ENCODE measurements at places on chromosomes 6 and 20.

DNA sequence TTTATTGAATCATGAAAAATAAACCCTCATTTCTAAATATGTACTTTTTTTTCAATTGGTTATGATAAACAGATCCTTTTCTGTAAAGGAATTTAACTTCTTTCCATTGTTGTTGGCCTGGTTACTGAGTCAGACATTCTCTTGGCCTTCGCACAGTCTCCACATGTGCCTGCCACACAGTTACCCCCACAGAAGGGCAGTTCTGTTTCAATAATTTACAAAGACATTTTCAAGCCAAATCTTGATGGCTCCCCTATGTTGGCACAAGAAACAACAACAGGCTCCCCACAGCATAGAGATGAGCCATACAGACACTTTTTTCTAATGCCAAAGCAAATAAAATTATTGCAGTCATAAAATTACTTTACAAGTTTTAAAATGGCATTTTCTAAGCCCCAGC is 55.6 kb upstream of the BEND6 start:
- DNase-seq: no peak

- peak; percentile 3 for DNase-seq
Measured at GRCh38 chr6:63802606-63803206, 167.1 kb downstream of the PHF3 start.

GRCh38 chr20:3199976-3200755 is 4.3 kb downstream of the DDRGK1 start:
- no peak for DNase-seq

GRCh38 chr20:43387737-43388136 is 70.0 kb upstream of the SRSF6 start:
- no peak for DNase-seq

GRCh38 chr20:57654998-57655808 is 35.0 kb upstream of the ZBP1 start:
- no peak for DNase-seq

DNA sequence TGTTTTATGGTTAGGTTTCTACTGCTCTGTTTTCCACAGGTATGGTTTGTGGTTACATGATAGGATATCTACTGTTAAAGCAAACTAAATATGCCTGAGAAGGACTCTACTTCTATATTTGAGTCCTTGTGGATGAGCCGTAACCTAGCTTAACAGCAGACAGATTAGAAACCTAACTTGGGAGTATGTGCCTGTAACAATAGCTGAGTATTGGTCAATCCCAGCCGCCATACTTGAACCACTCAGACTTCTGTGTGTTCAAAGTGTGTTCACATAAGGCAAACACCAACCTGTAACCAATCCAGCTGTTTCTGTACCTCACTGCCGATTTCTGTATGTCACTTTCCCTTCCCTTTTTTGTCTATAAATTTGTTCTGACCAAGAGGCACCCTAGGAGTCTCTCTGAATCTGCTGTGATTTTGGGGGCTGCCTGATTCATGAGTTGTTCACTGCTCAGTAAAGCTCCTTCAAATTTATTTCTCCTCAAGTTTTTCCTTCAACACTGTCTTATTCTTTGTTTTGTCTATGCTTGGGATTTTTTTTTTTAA is 37.1 kb downstream of the PHF3 start:
- DNase-seq: no peak

DNA sequence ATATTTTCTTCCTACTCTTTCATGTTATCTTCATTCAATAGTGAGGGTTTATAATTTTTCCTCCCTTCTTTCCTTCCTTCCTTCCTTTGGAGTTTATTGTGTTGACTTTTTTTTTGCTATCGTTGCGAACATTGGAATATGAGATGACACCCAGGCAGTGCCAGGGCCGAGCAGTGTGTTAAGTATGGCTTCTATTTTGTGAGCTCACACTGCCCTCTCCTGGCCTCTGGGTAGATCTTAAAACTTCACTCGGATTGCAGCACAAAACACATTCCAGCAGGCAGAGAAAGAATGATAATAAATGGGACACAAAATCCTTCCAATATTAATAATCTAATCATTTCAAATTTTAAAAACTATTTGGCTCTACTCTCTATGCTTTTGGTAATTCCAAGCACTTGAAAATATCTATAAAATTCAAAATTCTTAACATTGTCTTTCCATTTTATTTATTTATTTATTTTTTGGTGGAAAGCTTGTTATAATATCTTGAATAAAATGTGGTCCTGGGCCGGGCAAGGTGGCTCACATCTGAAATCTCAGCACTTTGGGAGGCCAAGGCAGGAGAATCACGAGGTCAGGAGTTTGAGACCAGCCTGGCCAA is 147.4 kb upstream of the OLIG3 start:
- DNase-seq: peak; percentile 65

GRCh38 chr6:162181741-162182401 is 545.7 kb downstream of the PRKN start:
- DNase-seq: no peak

DNA sequence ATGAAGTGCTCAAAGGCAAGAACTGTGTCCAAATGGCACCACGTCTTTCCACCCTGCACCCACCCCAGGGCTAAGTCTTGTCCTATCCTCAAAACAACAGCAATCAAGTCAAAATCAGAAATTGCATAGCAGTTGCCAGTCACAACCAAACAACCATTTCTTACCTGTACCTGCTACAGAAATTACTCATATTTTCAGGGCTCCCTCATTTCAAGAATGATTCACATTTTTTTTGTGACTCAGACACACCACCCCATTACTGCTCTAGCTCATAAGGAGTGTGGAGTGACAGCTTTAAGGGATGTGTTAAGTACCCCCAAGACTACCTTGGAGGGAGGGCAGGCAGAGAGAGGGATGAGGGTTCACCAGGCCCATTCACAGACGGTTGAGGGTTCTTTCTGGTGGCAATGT is 111.7 kb downstream of the TRERF1 start:
- DNase-seq: no peak

DNA sequence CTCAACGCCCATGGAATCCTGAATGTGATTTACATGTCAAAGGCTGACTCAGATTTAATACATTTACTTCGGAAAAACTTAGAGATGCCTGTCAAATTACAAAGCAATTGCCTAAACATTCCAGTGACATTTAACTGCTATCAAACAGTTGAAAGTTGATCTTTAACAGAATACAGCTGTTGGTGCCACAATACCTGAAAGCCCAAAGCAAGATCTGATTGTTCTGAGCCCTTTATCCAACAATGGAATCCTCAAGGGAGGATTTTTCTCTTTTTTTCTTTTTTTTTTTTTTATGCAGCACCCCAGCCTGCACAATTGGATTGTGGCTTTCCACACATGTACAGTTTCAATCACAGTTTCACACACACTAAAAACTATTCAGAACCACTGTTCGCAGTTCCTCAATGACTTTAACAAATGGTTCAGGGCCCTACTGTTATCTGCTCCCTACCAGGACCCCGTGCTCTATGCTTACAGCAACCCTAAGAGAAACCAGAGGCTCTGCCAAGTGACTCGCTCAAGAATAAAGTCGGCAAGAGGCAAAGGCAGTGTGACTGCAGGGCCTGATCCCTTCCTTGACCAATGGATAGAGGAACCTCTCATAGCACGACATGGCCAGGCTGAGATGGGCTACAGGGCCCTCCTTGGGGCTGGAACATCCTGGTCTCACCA is 33.3 kb downstream of the EPB41L2 start:
- no peak for DNase-seq

- no peak for DNase-seq
Measured at GRCh38 chr6:109891924-109892323, 86.2 kb upstream of the GPR6 start.

DNA sequence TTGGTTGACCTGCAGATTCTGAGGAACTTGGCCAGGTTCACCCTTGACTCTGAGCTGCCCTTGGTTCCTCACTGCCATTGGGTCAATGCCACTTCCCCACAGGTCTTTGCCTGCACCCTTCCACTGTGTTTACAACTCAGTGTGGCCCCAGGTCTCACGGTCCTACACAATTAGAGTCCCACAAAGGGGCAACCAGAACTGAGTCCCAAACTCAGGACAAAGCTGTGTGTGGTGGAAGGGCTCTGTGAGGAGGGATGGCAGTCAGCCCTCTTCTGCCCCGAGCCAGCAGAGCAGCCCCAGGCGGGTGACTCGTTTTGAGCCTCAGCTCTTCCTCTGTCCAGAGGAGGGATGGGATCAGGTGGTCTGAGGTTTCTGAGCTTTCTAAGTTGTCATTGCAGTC is 69.5 kb downstream of the NPEPL1 start:
- DNase-seq: no peak

DNA sequence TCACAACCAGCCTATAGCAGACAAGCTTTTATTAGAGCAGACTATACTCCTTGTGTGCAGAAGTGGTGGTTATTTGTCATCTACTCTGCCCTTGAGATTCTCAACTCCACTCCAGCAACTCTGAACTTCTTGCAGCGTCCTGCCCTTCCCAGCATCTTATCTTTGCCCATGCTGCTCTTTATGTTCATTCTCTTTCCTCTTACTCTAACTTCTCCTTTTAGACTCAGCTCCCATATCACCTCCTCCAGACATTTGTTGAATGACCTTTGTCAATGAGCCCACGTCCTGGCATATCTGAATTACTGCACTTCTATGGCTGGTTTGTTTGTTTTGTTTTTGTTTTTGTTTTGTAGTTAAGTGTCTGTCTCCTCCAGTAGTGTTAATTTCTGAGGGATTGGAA is 81.2 kb downstream of the KCNQ5 start:
- DNase-seq: no peak

- no peak for DNase-seq
Measured at GRCh38 chr20:24609757-24610156, 140.3 kb downstream of the SYNDIG1 start.

Measured in NCI-H1694 (cell line).